ENCODE measurements at places on chromosomes 1 and 21.

DNA sequence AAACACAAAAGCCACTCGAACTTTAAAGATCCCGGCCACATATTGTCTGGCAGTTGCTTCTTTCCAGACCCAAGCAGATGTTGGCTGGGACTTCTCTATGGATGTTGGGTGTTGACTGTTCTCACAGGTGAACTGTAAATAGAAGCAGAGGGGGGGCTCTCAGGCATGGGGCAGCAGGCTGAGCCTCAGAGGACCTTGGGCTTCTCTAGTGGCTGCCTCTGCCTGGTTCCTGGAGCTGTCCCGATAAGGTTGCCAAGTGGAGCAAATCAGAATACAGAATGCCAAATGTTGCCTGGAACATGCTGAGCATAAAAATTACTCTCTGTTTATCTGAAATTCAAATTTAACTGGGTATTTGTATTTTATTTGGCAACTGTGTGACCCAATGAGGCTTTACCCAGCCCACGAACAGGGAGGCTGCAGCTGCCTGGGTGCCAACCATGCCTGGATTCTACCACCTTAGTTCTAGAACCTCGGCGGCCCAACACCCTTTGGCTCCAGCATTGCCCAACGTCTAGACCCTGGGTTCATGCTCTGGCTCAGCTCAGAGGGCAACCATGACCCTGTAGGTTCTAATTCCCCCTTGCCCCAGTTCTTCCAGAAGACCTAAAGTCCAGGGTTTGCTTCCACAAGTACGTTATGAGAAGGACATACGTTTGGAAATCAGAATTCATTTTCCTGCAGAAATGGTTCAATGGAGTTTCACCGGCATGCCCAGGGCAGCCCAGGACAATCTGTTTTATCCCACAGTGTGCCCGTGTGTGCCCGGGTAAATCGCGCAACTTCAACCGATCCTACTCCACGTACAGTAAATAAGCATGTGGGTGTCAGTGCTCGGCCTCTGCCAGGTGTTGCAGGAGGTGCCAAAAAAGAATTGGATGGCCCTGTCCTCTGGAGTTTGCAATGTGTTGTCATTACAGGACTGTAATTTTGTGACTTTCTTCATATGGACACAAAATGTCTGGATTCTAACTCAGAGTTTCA lies 5.4 kb upstream of the SLC45A1 start:
- DNase-seq, result peak; percentile 60

DNA sequence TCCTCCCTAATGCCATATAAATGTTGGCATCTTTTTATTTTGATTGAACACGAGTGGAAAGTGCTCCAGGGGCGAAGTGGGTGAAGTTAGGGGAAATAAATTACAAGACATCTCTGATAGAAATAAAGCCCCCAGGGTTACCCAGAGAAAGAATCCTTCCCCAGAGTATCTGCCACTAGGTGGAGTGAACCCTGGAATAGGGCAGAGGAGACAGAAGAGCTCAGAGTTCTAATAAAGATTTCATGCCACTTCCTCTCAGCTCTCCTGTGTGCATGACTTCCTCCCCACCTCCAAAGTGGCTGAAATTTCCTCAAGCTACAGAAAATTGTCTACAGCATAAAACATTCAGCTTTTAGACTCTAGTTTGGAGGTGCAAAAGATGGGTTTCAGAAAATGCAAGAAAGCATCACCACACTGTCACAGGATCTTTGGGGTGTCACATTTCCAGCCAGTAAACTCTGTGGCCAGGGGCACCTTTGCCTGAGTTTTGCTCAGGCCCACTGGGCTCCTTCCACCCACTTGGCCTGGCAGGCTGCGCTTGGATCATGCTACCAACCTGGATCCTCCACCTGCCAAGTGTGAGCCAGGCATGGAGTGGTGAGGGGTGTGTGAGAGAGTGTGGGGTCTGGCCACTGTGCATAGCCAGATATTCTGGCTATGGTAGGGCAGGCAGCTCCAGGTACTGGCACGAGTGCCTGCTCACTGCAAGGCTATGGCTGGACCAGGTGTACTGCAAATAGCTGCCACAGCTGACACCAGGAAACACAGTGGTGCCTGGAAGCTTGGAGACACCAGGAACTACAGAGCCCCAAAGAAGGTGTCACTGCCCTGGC lies 208.8 kb upstream of the USP25 start:
- DNase-seq, result no peak

DNA sequence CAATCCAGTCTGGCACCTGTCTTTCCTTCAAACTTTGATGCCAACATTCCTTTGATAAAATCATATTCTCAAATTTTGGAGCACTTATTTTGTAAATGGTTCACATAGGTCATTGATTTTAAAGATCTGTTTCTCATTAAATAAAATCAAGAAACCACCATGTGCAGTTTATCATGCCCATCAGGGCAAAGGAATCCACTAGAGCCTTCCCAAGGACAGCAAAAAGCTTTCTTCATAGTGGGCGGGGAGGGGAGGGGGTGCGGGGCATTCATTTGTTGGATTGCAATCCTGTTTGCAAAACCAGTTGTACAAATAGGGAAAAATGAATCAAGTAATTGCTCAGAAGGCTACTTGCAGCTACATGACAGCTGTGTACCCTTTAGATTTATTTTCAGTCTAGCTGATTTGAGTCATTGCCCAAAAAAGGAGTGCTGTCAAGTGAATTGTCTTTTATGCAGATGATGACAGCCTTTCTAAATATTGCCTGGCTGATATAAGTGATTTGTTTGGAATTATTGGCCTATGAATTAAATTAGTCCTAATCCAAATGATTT lies 23.0 kb downstream of the LRRC8B start:
- no peak for DNase-seq

DNA sequence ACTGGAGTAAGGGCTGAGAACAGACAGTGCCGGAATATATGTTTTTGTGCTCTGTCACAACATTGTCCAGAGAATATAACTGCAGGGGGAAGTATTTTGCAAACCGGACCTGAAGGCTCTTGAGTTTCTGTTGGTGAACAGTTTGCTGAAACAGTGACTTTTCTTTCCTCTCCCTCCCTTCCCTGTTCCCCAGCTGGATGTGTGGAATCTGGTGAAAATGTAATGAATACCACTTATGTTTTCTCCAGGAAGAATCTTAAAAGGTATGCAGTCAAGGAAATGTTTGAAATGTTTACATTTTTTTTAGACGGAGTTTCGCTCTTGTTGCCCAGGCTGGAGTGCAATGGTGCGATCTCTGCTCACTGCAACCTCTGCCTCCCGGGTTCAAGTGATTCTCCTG lies 23.4 kb downstream of the CHAF1B start:
- no peak for DNase-seq

Measured in Right ventricle myocardium superior (tissue), 1 donor.